Stimulated activated CD4-positive, alpha-beta T cell treated with anti-CD3 and anti-CD28 coated beads, Interleukin-1b, Interleukin-23, amount 100 ng/mL, for 1 hour (primary cell): ENCODE measurements at places on chromosomes 6 and 20.

DNA sequence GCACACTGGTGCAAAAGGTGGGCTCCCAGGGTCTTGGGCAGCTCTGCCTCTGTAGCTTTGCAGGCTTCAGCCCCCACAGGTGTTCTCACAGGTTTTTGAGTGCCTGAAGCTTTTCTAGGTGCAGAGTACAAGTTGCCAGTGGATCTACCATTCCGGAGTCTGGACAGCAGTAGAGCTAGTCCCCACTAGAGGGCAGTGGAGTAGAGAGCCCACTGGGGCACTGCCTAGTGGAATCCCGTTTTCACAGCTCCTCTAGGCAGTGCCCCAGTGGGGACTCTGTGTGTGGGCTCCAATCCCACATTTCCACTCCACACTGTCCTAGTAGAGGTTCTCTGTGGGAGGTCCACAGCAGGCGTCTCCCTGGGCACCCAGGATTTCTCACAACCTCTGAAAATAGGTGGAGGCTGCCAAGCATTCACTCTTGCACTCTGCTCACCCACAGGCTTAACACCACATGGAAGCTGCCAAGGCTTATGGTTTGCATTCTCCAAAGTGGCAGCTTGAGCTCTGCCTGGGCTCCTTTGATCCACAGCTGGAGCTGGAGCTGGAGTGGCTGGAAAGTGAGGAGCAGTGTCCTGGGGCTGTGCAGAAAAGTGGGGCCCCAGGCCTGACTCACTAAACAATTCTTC, 86.3 kb upstream of the PROKR2 start:
- DNase-seq = no peak

- DNase-seq = no peak
These were observed 480 bp upstream of the NT5E start for GRCh38 chr6:85449388-85449817.

GRCh38 chr6:160160450-160160849, 38.8 kb downstream of the SLC22A1 start:
- no peak for DNase-seq

DNA sequence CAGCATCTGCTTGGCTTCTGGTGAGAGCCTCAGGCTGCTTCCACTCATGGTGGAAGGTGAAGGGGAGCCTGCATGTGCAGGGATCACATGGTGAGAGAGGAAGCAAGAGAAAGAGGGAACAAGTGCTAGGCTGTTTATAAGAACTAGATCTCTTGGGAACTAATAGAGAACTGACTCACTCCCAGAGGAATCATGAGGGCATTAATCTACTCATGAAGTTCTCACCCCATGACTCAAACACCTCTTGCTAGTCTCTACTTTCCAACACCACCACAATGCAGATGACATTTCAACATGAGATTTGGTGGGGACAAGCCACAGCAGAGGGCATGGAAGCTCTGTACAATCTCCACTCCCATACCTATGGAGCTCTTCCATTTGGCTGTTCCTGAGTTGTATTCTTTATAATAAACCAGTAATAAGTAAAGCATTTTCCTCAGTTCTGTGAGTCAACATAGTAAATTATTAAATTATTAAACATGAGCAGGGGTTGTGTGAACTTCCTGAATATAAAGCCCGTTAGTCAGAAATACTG, 524.1 kb upstream of the NRSN1 start:
- DNase-seq = no peak

GRCh38 chr6:42960243-42961019, at the start of gene GNMT:
Gene GNMT (plus strand): TSS chr6:42960754. CDS start chr6:42960768, 14 bp downstream.
- peak; percentile 17 for DNase-seq
